ENCODE measurements at places on chromosomes 6 and 20.

DNA sequence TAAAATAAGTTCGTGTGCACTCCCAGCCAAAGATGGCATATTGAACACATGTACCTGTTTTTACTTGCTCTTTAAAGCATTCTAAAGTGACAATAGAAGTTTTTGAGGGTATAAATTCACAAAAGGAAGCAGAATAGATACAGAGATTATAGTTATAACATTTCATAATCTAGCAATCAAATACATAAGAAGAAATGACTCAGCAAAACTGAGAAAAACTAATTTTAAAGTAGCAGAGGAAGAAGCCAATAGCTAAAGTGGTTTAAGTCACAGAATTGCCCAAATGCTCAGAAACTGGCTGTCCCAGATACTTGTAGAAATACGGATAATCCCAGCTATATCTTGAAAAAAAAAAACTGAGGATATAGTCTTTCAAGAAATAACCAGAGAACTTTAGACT is 49.2 kb upstream of the TBC1D32 start:
- no peak for DNase-seq

DNA sequence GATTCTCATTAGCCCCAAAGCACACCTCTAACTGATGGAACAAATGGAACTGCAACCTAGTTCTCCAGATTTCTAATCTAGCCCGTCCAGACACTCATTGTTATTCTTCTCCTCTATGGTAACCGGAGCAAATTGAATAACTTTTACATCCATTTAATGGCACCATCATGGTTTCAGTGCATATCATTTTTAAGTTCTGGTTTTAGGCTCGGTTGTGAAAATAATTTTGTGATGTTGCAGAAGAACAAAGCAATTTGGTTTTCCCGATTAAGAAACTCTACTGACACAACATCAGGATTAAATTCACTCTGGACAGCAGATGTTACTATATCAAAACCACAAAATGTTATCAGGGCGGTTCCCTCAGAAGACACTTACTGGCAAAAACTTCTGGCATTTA is 42.5 kb upstream of the HBS1L start:
- no peak for DNase-seq

DNA sequence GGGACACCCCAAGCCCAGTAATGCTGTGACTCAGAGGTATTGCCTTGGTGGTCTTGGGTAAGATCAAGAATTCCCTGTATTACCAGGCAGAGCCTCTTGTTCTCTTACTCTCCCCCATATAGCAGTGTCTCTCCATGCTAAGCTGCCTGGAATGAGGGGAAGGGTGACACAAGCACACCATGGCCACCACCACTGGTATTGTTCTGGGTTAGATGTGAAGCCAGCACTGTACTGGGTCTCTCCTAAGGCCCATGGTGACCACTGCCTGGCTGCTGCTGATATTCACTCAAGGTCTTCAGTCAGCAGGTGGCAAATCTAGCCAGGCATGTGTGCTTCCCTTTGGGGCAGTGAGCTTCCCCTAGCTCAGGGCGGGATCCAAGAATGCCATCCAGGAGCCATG is 36.5 kb downstream of the TAF11 start:
- DNase-seq = no peak

GRCh38 chr6:5634525-5634924 is 372.2 kb downstream of the NRN1 start:
- no peak for DNase-seq

GRCh38 chr6:102015431-102015830 is 621.9 kb downstream of the GRIK2 start:
- DNase-seq = no peak

DNA sequence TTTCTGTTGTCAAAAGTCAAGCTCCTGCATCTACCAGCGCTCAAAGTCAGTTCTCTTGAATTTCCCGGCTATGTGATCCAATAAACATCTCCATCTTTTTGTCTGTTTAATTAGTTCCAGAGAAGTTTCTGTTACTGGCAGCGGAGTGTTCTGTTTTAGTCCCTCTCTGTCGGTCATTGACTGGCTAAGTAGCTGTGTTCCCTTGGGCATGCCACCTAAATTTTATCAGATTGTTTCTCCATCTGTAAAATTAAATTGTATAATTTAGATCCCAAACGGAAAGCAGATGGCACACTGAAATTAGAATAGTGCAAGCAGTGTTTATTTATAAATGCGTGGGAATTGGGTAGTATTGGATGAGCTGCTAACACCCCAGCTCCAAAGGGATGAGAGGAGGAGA is 29.7 kb upstream of the PRL start:
- no peak for DNase-seq

- DNase-seq = no peak
These were observed 22.4 kb downstream of the SLC9A8 start for GRCh38 chr20:49835031-49835430.

- DNase-seq = no peak
These were observed 17.8 kb downstream of the MTG2 start for GRCh38 chr20:62200491-62201172.

GRCh38 chr6:141413196-141413595 is 719.5 kb upstream of the GJE1 start:
- no peak for DNase-seq

GRCh38 chr6:16651871-16652270 is 109.4 kb downstream of the ATXN1 start:
- no peak for DNase-seq

DNA sequence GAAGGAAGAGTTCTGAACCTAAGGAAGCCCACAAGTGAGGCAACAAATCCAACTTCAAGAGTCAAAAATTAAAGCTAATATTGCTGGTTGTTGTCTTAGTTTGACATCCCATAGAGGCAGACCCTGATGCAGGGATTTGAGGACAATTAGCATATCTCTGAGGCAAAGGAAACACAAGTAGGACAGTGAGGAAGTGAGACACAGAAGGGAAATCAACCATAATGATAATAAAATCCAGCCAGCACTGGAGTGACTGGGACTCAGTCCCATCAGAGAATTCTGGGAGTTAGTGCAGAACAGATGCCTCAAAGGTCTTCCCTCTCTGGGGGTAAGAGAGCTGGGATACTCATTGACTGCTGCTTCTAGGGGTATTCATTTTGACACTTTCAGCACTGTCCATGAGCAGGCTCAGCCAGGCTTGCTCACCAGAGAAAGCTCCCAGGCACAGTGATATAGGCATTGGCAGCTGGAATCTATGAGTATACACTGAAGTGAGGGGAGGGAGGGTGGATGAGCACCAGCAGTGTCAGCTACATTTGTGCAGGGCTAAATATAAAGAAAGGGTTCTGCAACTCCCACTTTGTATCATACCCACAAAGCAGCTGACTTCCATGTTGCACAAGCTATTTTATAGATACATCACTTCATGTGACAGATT is 43.4 kb upstream of the SPTLC3 start:
- no peak for DNase-seq

DNA sequence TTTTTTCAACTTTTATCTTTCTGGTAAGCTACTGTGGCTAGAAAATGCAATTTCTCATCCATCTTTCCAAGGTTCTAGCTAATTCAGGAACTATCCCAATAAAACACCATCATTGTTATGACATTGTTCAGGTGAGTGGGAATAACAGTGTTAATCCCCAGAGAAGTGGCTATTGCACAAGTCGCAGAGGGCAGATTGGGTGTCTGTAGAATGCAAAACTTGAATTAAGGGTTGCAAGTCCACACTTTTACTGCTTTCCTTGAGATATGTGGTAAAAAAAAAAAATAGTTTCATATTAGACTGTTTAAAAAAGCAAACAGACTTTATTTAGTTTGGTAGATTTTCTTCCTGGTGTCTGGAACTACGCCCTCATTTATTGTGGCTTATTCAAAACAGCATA is 41.1 kb upstream of the PRDM1 start:
- DNase-seq = no peak

DNA sequence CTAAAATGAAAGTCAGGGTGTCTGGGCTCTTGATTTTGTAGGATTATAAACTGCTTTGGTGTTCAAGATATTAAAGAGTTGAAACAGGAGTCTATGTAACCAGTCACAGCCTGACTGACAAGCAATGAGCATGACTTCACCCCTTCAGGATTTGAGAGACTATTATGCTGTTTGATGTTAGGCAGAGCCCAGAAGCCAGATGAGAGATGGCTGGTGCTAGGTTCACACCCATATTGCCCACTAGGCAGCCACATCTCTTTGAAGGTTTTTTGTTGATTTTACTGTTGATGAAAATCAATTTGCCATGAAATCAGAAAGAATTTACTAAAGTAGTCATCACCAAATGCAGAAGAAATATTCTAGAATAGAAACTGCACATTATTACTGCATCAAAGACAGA is 243.6 kb downstream of the KHDRBS2 start:
- DNase-seq = no peak

DNA sequence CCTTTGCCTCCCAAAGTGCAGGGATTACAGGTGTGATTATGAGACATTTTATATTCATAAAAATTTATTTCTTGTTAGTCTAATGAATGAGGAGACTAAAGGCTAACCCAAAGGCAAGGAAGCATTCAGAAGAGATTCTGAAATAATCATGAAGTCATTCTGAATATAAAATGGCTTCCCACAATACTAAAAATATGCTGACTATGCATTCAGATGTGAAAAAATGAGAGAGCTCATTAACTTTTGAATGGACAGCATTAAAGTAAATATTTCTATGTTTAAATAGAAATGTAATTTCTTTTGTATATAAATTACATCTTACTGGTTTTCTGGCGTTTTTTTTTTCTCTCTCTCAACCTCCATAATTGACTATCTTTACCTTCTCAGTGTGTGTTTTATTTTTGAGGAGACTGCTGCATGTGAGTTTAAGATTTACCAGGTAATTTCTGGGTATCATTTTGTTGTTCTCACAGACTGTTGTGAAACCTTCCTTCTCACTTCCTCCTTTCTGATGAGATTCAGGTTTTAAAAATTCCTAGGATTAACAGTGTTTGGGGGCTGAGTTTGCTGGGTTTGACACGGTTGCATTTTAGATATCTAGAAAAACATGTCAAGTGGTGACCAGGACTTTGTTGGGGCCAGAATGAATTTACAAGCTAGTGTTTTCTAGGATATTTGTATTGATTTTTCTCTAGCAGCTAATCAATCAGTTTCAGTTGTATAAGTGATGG is 316.6 kb downstream of the CDKAL1 start:
- no peak for DNase-seq

- peak; percentile 29 for DNase-seq
These were observed 11.2 kb downstream of the TRIM31 start for GRCh38 chr6:30101444-30102413.

GRCh38 chr6:72246926-72247325 is 360.6 kb downstream of the RIMS1 start:
- no peak for DNase-seq

- DNase-seq = no peak
These were observed 336.4 kb upstream of the HSF2 start for GRCh38 chr6:122063076-122063475.

- DNase-seq = no peak
These were observed 4.6 kb upstream of the SIM1 start for GRCh38 chr6:100469101-100469859.

DNA sequence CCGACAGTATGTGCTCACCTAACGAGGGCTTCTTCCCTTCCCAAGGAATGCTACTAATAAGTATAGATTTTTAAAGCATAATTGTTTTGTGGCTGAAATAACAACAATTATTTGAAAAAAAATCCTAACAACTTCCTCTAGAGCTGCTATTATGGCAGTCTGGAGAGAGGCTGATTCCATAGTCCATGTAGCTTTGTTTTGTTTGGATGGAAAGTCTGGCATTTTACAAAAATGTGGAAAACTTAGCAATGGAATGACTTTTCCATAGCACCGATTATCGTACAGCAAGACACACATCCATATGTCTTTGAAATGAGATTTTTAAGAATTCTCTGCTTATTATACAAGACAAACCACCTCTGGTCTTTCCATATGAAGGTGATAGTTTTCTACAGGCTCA is 252.4 kb upstream of the TAB2 start:
- DNase-seq = no peak

GRCh38 chr20:57188576-57189079 is 77.8 kb downstream of the BMP7 start:
- DNase-seq = no peak

GRCh38 chr6:129685662-129686031 is 24.3 kb downstream of the ARHGAP18 start:
- DNase-seq = no peak

- DNase-seq = no peak
These were observed 26.1 kb upstream of the TINAG start for GRCh38 chr6:54282186-54282585.

GRCh38 chr6:152351110-152351509 is 286.1 kb downstream of the SYNE1 start:
- DNase-seq = no peak

DNA sequence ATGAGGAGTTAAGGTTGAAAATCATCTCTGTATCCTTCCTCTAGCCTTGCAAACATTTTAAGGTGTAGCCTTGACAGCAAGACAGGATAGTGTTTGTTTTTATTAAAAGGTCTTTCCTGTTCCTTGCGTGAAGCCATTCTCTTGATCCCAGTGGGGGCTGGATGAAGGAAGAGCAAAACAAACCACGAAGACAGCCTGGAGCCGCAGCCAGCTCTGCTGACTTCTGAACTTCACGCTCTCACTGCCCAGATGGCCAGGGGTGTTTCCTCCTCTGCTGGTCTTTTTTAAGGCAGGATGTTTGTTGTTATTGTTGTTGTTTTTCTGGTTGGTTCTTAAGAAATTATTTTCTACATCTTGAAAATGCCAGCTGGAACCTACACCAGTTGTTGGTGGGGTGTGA is 156.4 kb downstream of the MTHFD1L start:
- DNase-seq = no peak

- DNase-seq = no peak
These were observed 239.2 kb downstream of the SYNDIG1 start for GRCh38 chr20:24708411-24709295.

Measured in stimulated activated CD4-positive, alpha-beta T cell treated with anti-CD3 and anti-CD28 coated beads, Interleukin-1b, Interleukin-23, amount 100 ng/mL, for 1 hour (primary cell).